ENCODE measurements at places on chromosomes 5 and 9. TPM values are rescaled to one million over a fixed set of nuclear protein-coding genes. Genes with fewer than 3 reads are reported as not detected.

PKD2L2 gene
- not detected for polyA plus RNA-seq

PCDHA9 gene
- not detected for polyA plus RNA-seq

GCNT4 gene
- polyA plus RNA-seq = 0.46 TPM

ADCY2 gene
- not detected for polyA plus RNA-seq

CDKN2B gene
- 8.2 TPM for polyA plus RNA-seq

IFNA17 gene
- not detected for polyA plus RNA-seq

ORM2 gene
- polyA plus RNA-seq = not detected

OR1Q1 gene
- polyA plus RNA-seq = not detected

DMGDH gene
- polyA plus RNA-seq = not detected

SCGB3A1 gene
- polyA plus RNA-seq = not detected

RMRP gene
- 39.7 TPM for polyA plus RNA-seq

FCN2 gene
- not detected for polyA plus RNA-seq

RANBP17 gene
- polyA plus RNA-seq = 7.9 TPM

LOX gene
- polyA plus RNA-seq = 662 TPM

ALDH7A1 gene
- 54.9 TPM for polyA plus RNA-seq

PCDH12 gene
- 0.02 TPM for polyA plus RNA-seq

PCDHGA8 gene
- polyA plus RNA-seq = 0.87 TPM

ZNF366 gene
- polyA plus RNA-seq = not detected

FBP2 gene
- not detected for polyA plus RNA-seq

HTR1A gene
- polyA plus RNA-seq = not detected

DMRTA1 gene
- polyA plus RNA-seq = not detected

TMEM252 gene
- polyA plus RNA-seq = not detected

MCTP1 gene
- 0.21 TPM for polyA plus RNA-seq

PCAT7 gene
- not detected for polyA plus RNA-seq

NRARP gene
- polyA plus RNA-seq = 0.15 TPM

VLDLR gene
- polyA plus RNA-seq = 8.3 TPM

All from IMR-90 (cell line).